T-helper 2 cell treated with Interferon-gamma antibody and Interleukin-4, amounts not matched to agents 5 μg/mL and 100 μg/mL, for 36 hours (primary cell): ENCODE measurements at places on chromosomes 7 and 10.

- peaks cover 6% of the 10 kb centered on the region for H3K4me1 ChIP-seq
- no peaks in the 10 kb centered on the region for H3K36me3 ChIP-seq
- no peak for DNase-seq
- H3K27ac ChIP-seq, result peak overlapping the region; percentile 52
- H3K27me3 ChIP-seq, result no peaks in the 10 kb centered on the region
Measured at GRCh38 chr7:85471307-85471706, 284.5 kb upstream of the SEMA3D start.

DNA sequence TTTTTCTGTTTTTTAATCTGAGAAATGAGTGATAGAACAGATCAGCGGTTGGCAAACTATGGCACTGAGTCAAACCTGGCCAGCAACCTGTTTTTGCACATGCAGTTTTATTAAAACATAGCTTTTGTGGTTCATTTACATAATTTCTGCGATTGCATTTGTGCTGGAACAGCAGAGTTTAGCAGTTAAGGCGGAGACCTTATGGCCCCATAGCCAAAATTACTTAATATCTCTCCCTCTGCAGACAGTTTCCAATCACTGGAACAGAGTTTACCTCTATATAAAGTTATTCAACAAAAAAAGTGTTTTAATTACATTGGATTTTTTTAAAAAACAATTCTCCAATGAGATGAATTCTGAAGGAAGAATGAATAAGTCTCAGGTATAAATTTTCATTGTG, 212.1 kb downstream of the DGKB start:
- H3K27me3 ChIP-seq, result no peaks in the 10 kb centered on the region
- no peak for DNase-seq
- H3K27ac ChIP-seq, result no peak overlapping the region
- no peaks in the 10 kb centered on the region for H3K36me3 ChIP-seq
- no peaks in the 10 kb centered on the region for H3K4me1 ChIP-seq
- no peak overlapping the region for H3K4me3 ChIP-seq

GRCh38 chr7:158450476-158451124, 137.0 kb downstream of the PTPRN2 start:
- H3K27me3 ChIP-seq, result no peaks in the 10 kb centered on the region
- DNase-seq, result no peak
- H3K4me3 ChIP-seq, result no peak overlapping the region
- no peaks in the 10 kb centered on the region for H3K4me1 ChIP-seq

DNA sequence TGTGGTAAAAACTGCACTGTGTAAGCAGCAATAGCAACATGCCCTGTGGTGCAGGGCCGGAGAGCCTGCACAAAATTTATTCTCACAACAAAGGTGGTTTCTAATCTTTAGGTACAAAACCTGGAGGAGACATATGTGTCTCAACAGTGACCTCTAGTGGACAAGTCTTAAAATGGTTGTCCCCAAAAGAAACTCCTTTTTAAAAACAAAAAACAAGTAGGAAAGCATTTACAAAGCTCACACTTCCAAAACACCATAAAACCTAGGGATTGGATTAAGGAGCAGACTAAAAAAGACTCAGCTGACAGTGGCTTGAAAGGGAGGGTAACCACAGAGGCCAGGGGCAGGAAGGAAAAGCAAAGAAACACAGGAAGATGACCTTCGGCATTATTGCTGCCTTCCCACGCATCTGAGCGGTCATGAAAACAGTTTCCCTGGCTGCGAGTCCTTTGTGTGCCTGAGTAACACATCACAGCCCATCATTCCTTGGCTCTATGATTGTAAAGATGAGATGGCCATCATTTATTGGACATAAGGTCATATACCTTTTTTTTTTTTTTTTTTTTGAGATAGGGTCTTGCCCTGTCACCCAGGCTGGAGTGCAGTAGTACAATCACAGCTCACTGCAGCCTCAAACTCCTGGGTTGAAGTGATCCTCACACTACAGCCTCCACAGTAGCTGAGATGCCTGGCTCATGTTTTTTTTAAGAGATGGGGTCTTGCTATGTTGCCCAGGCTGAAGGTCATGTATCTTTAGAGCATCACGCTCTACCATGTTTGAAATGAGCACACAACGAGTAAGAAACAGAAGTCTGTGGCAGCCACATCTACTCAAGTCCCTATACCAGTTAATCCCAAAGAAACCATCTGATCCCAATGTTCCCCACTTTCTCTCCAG, 39.5 kb downstream of the RSU1 start:
- H3K36me3 ChIP-seq, result peaks cover 7% of the 10 kb centered on the region
- H3K4me3 ChIP-seq, result no peak overlapping the region
- peak; percentile 20 for DNase-seq
- no peak overlapping the region for H3K27ac ChIP-seq
- H3K4me1 ChIP-seq, result peaks cover 28% of the 10 kb centered on the region

DNA sequence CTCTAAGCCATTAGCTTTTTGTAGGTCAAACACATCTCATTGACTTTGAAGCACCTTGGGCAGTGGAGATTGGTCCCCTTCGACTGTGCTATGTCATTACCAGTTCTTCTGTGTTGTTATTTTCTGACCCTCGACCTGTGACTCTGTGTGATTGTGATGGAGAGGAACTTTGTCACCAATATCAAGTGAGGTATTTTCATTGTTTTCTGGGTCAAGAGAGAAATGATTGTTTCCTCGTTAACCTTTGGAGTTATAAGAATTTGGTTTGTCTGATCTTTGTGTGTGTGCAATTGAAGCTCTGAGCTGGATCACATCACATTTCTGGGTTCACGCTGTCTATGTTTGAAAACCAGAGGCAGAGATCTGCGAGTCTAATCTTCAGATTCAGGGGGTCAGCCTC, 432.2 kb upstream of the KLF6 start:
- no peaks in the 10 kb centered on the region for H3K36me3 ChIP-seq
- no peak overlapping the region for H3K4me3 ChIP-seq
- no peak for DNase-seq
- peaks cover 30% of the 10 kb centered on the region for H3K27me3 ChIP-seq

- H3K27ac ChIP-seq, result peak overlapping the region; percentile 91
- DNase-seq, result peak; percentile 61
- peaks cover 23% of the 10 kb centered on the region for H3K36me3 ChIP-seq
- peaks cover 24% of the 10 kb centered on the region for H3K4me1 ChIP-seq
Measured at GRCh38 chr7:157502701-157503111, 165.9 kb downstream of the DNAJB6 start.

DNA sequence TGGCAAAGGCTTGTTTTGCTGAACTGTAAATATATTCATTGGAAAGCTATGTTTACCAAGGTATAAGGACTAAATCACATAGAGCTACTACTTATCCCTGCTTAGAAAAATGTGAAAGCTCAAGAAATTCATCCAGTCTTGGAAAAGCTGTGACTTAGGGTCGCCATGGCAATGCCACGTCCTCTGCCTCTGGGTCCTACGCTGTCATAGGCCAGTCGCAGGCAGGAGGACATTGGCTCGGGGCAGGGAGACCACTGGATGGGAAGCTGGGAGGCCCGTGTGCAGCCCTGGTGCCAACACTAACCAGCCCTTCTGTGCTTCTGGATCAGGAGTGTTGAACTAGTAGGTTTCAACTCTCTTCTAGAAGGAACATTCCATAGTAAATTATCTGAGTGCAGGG, 67.3 kb upstream of the PDZD8 start:
- no peak overlapping the region for H3K4me3 ChIP-seq
- no peaks in the 10 kb centered on the region for H3K4me1 ChIP-seq
- no peak for DNase-seq
- H3K27ac ChIP-seq, result no peak overlapping the region
- H3K36me3 ChIP-seq, result no peaks in the 10 kb centered on the region

- peaks cover 17% of the 10 kb centered on the region for H3K27me3 ChIP-seq
- no peak overlapping the region for H3K27ac ChIP-seq
- no peak for DNase-seq
- no peaks in the 10 kb centered on the region for H3K36me3 ChIP-seq
- no peak overlapping the region for H3K4me3 ChIP-seq
- no peaks in the 10 kb centered on the region for H3K4me1 ChIP-seq
Measured at GRCh38 chr10:103262229-103262628, 14.7 kb upstream of the INA start.

DNA sequence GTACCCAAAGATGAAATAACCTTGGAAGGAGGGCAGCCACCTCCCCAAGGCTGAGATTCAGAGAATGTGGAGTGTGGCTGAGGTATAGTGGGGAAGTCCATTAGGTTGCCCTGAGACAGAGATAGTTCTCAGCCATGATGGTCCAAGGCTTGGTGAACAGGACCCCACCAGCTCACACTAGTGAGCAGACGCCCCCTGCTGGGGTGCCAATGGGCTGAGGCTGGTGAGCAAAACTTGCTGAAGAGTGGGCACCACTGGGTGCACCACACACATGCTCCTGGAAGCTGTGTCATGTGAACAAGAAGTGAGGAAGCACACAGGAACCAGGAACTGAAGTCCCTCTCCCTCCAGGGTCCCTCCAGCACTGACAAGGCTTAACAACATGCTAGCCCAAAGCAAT, 8.9 kb downstream of the FBXL13 start:
- no peak overlapping the region for H3K27ac ChIP-seq
- H3K4me3 ChIP-seq, result no peak overlapping the region
- peaks cover 11% of the 10 kb centered on the region for H3K27me3 ChIP-seq
- DNase-seq, result peak; percentile 29

- no peak for DNase-seq
- H3K27ac ChIP-seq, result peak overlapping the region; percentile 98
- peaks cover 58% of the 10 kb centered on the region for H3K4me1 ChIP-seq
- no peaks in the 10 kb centered on the region for H3K27me3 ChIP-seq
- H3K4me3 ChIP-seq, result peak overlapping the region; percentile 82
Measured at GRCh38 chr7:55532150-55532917, 40.0 kb downstream of the VOPP1 start.

DNA sequence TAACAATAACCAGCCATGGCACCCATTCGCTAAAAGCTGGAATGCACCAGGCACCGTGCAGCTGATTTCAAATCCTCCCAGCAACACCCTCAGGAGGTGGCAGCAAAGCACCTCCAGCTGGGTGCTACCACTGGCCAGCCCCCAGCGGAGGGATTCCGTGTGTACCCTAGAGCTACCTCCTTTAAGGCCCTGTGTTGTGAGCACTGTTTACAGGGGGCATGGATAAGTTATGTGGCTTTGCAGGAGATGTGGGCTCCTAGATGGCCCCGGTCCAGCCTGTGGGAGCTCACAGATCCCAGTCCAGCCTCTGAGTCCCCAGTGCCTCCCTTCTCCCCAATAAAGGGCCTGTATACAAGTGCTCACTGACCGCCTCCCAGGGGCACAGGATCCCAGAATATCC, 27.1 kb downstream of the TNRC18 start:
- H3K4me3 ChIP-seq, result peak overlapping the region; percentile 83
- H3K4me1 ChIP-seq, result peaks cover 24% of the 10 kb centered on the region
- peak; percentile 49 for DNase-seq
- H3K36me3 ChIP-seq, result peaks cover 20% of the 10 kb centered on the region

GRCh38 chr10:113620511-113620910, 43.3 kb downstream of the NRAP start:
- peaks cover 23% of the 10 kb centered on the region for H3K27me3 ChIP-seq
- no peak overlapping the region for H3K4me3 ChIP-seq
- no peak overlapping the region for H3K27ac ChIP-seq
- DNase-seq, result no peak
